Astrocyte of the spinal cord (primary cell): ENCODE measurements at places on chromosomes 4 and X.

- DNase-seq, result no peak
These were observed 179.1 kb downstream of the GC start for GRCh38 chr4:71604785-71605184.

- DNase-seq, result no peak
These were observed 4.9 kb upstream of the ZNF81 start for GRCh38 chrX:47831788-47832187.

GRCh38 chrX:148913971-148914370 is 413.6 kb downstream of the AFF2 start:
- no peak for DNase-seq

DNA sequence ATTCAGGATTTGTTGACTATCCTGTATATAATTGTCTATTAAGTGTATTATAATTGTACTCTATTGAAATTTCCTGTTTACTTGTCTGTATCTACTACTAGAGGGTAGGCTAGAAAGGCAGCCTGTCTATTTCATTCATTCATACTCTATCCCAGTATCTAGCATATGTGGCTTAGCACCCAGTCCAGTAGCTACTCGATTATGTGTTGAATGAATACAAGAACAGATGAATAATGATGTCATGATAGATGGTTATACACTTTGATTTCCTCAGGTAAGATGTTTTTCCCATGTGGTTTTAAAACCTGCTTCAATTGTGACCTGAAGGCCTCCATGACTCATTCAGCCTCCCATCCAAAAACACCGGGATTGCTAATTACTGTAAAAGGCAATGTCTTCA is 68.0 kb downstream of the IL21 start:
- no peak for DNase-seq

DNA sequence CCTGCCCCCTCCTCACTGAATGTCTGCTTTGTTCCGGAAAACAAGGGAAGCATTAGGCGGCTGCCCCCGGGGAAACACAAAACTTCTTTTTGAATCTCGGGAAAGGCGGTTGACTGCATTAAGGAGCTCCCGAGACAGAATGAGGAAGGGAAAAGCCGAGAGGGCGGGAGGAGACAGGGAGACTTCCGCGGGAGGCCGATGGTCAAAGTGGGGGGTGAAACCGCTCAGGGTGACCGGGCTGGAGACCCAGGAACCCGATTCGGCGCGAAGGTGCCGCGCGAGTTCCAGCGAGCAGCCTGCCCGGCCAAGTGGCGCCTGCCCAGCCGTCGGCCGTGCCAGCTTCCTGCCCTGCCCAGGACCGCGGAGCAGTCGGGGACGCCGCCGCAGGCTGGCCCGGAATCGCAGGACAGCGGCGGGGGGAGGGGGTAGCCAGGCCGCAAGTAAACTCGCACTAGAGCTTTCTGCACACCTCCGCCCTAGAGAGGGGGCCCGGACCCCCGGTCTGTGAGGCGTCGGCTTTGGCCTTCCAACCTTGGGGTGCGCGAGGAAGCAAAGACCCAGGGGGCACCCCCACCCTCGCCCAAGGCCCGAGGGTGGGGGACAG is 55.1 kb upstream of the BCOR start:
- DNase-seq, result no peak

DNA sequence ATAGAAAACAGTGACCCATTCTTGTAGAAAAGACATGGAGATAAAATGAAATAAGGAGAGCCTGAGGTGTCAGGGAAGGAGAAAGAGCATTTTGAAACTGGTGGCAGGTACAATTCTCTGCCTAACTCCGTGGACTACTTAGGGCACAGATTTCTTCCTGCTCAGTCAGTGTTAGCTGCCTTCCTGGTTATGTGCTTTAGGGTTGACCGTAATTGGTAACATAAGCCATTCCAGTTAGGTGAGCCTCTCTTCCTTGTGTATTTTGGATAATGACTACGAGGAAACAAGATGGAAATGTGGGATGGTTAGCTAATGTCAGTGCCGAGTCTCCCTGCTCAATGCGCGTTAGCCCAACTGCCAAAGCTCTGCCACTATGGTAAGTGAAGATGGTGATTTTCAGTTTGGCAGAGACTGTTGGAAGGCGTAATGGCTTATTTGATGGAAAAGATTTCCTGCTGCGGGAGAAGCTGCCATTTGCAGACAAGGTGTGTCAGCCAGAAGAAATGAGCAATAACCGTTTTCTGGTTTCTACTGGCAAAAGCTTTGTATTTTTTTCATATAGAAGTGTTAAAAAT is 174.1 kb downstream of the CBR4 start:
- no peak for DNase-seq

DNA sequence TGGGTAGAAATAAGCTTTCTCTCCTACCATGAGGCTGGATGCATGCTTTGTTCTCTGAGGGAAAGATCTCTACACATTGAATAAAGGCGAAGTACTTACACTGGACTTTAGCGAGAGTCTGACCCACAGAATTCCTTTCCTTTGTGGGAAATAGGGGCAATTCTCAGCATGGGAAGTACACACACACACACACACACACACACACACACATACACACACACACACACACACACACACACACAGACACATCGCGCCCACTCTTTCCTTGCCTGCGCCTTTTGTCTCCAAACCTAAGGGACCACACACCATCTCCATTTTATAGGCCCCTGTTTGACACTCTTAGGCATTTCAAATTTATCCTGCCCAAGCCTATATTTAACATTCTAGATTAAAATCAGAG is 83.8 kb downstream of the LUZP4 start:
- no peak for DNase-seq

- DNase-seq, result no peak
These were observed 7.7 kb downstream of the UNC5C start for GRCh38 chr4:95541094-95541493.

DNA sequence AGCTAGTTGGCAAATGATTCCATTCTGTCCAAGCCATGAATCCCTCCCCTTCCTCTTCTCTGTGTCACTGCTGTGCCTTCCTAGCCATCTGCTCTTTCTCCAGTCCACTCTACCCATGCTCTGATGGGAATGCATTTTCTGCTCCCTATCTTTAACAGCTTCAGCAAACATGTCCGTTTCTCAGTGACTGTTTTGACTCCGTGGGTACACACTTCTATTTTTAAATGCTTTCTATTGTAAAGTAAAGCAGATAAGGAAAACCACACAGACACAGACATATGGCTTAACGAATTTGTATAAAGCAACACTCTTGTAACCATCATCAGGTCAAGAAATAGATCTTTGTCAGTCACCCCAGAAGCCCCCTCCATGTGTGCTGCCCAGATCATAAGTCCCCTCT is 72.4 kb upstream of the KLHL13 start:
- DNase-seq, result no peak

GRCh38 chr4:181364504-181364903 is 878.7 kb upstream of the TENM3 start:
- DNase-seq, result peak; percentile 5

DNA sequence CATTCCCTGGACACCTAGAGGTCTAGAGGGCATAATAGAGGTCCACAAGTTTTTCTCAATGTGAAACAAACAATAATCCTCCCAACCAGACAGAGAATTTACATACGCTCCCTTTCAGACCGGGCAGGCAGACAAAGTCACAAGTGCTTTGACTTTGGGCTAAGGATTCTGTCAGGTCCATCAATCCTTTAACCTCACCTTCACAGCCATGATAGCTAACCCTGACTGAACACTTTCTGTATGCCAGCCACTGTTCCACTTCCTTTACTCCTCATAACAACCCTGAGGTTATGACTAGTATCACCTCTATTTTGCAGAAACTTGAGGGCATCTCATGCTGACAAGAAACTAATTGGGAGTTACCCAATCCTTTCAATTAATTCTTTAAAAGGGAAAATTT is 118.8 kb upstream of the AFF2 start:
- DNase-seq, result no peak

- peak; percentile 86 for DNase-seq
These were observed 56.4 kb downstream of the IRF2 start for GRCh38 chr4:184417802-184418511.

DNA sequence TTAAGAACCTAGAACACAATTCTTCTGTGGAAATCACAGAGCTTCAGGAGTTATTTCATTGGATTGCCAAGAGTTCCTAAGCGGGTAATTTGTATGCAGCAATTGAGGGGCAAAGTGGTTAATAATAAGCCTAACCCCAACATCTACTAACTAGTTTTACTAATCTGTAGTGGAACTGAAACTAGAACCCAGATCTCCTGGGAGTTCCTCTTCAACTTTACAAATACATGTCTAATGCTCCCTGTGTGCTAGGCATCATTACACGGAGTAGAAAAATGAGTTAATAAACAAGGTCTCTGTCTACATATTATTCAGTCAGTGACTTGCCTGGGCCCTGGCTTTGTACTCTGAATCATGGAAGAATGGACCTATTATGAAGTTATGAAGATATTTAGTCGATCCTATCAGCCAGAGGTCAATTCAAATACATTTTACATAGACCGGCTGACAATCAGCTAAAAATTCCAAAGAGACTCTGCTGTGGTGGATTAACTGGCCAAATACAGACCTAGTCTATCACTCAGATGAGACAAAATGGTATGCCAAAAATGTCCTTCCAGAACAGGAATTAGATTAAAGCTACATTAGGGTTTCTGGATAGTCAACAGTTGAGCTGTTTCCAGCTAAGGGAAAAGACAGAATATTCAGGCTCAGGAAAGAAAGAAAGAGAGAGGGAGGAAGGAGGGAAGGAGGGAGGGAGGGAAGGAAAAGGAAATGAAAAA is 326.0 kb downstream of the FBXW7 start:
- DNase-seq, result no peak

GRCh38 chr4:39642885-39643552 is 4.4 kb upstream of the SMIM14 start:
- DNase-seq, result no peak

DNA sequence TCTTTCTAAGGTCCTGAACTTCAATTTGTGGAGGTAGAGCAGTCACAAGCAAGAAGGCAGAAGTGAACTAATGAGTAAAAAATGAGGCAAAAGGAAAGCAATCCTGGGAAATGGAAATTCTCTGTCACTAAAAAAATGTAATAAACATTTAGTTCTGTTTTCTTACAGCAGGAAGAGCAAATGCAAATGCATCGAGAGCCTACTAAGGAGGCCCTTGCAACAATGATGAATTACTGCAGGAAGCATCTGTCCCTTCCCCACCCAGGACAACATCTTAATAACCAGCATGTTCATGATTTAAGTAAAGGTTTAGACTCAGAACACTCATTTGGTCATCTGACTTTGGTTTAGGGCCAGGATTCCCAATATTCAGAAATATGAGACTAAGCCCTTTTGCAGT is 341.4 kb upstream of the NOCT start:
- no peak for DNase-seq

- no peak for DNase-seq
These were observed 25.3 kb upstream of the NWD2 start for GRCh38 chr4:37219242-37219641.

DNA sequence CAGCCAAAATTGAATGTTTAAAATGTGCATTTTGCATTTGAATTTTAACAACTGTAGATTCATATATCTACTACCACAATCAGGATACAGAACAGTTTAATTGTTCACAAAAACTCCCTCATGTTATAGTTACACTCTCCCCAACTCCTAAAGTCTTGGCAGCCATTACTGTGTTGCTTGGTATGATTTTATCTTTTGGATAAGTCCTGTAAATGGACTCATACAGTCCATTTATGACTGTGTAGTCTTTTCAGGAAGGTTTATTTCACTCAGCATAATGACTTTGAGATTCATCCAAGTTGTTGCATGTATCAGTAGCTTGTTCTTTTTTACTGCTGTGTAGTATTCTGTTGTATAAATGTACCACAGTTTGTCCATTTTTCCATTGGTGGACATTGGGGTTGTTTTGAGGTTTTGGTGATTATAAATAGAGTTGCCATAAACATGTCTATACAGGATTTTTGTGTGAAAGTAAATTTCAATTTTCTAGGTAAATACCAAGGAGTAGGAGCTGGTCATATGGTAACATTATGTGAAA is 9.9 kb downstream of the FAM193A start:
- no peak for DNase-seq

DNA sequence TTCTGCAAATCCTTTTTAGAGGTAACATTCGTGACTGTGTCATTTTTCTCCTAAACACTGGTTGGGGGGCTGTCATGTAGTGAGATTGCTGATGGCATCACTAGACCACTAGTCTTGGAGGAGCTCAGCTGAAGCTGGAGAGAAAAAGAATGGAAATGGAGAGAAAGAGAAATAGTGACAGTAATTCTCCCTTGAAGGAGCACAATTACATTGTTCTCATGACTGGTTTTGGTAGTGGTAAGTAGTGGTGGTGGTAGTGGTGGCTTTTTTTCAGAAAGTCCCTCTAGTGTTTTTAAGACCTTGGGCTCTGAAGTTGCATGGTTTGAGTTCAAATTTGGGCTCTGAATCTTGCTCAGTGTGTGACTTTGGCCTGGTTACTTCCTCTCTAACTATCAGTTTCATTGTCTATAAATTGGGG is 99.8 kb downstream of the LARP7 start:
- DNase-seq, result no peak

DNA sequence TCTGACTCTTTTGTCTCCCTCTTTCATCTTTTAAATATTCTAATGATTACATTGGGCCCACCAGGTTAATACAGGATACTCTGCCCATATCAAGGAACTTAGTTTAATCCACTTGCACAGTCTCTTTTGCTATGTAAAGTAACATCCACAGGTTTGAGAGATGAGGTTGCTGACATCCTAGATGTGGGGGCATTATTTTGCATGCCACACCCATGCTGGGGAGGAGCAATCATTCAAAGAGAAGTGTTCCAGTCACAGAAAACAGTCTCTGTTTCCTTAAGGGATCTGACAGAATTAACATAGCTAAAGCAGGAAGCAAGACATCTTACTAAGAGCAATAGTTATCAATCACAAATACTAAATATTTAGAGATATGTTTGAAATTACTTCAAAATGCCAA is 11.5 kb upstream of the TRAM1L1 start:
- DNase-seq, result no peak

DNA sequence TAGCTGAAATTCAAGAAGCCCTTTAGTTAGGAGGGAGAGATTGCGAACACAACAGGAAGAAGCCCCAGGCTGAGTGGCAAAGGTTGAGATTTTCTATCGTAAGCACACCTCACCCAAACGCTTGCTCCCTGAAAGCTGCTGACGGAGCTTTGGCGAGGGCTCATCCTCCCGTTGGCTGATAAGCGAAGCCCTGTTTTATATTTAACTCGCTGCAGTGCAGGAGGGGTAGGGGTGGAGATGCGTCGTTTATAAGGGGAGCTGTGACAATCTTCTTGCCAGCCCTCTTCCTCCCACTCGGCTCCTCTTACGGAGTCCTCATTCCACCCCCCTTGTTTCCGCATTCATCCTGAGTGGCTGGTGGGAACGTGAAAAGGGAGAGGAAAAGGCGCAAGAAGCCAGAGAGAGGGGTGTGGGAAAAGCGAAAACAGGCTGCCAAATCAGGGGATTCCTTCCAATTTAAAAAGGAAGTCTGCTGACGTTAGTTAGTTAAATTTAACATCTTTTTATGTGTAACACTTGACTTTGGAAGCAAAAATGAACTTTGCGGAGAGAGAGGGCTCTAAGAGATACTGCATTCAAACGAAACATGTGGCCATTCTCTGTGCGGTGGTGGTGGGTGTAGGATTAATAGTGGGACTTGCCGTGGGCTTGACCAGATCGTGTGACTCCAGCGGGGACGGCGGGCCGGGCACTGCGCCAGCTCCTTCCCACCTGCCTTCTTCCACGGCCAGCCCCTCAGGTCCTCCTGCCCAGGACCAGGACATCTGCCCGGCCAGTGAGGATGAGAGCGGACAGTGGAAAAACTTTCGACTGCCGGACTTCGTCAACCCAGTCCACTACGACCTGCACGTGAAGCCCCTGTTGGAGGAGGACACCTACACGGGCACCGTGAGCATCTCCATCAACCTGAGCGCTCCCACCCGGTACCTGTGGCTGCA is at the start of gene ENPEP:
TSS of gene ENPEP (plus strand) at position 275 of the 938 bp plus-strand sequence. CDS start at position 535, 260 bp downstream.
- peak; percentile 35 for DNase-seq

- no peak for DNase-seq
These were observed 1135.0 kb upstream of the TENM3 start for GRCh38 chr4:181108237-181108636.
